MM.1S (cell line): ENCODE measurements at places on chromosomes 1 and 21.
A peak's percentile ranks its signal among the peaks of the same experiment; 100 is the strongest.

- no peaks in the 10 kb centered on the region for H3K27me3 ChIP-seq
- H3K4me1 ChIP-seq = no peaks in the 10 kb centered on the region
- no peak overlapping the region for H3K27ac ChIP-seq
- no peak for DNase-seq
- no peak overlapping the region for H3K4me3 ChIP-seq
- H3K36me3 ChIP-seq = no peaks in the 10 kb centered on the region
Observed at GRCh38 chr1:14190508-14190907, 408.0 kb upstream of the KAZN start.

GRCh38 chr21:35565204-35565611, 495.1 kb downstream of the SETD4 start:
- H3K4me1 ChIP-seq = no peaks in the 10 kb centered on the region
- H3K36me3 ChIP-seq = no peaks in the 10 kb centered on the region
- H3K27ac ChIP-seq = no peak overlapping the region
- DNase-seq = no peak
- no peaks in the 10 kb centered on the region for H3K27me3 ChIP-seq
- H3K4me3 ChIP-seq = no peak overlapping the region

DNA sequence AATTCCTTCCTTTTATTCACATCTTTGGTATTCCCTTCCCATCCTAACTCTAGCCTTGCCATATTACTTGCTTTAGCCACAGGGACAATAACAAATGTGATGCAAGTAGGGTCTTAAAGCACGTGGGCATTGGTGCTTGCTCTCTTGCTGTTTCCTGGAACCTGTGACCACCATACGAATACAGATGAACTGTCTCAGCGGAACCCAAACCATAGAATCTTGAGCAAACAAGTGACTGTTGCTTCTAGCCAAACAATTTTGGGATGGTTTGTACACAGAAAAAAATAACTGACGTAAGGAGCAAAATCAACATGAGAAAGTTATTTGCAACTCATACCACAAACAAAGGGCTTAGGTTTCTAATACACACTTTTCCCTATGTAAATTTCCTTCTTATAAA, 15.2 kb upstream of the VTCN1 start:
- H3K4me3 ChIP-seq = no peak overlapping the region
- DNase-seq = no peak
- no peaks in the 10 kb centered on the region for H3K27me3 ChIP-seq
- H3K4me1 ChIP-seq = no peaks in the 10 kb centered on the region
- no peak overlapping the region for H3K27ac ChIP-seq

- DNase-seq = no peak
- no peaks in the 10 kb centered on the region for H3K4me1 ChIP-seq
- H3K27me3 ChIP-seq = no peaks in the 10 kb centered on the region
- H3K4me3 ChIP-seq = no peak overlapping the region
Observed at GRCh38 chr1:183163316-183163715, 22.7 kb upstream of the LAMC2 start.

DNA sequence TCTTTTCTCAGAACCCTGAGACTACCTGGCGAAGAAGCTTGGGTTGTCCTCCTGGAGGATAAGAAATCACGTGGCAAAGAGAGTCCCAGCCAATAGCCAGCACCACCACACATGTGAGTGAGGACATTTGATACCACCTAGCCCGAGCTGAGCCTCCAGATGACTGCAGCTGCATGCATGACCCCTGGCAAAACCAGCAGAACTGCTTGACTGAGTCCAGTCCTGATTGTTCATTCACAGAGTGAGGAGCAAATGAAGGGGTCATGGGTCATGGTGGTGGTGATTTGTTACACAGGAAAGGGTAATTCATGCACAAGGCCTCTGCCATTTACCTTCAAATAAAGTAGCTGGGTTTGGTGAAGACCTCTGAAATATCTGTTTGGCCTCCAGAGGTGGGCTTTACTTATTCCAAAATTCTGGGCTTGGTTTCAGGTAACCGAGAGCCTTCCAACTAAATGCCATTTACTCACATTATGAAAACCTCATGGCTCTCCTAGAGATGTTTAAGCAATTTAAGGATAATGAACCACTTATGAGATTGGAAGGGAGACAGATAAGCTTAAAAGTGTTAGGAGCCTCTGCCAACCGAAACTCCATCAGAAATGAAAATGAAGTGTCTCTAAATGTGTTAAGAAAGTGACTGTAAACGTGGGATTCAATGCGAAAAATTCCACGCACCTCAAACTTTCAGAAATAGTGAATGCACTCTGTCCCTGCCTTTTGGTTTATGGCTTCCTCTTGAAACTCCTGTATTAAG, 163.3 kb downstream of the SLC35F3 start:
- no peaks in the 10 kb centered on the region for H3K27me3 ChIP-seq
- no peaks in the 10 kb centered on the region for H3K36me3 ChIP-seq
- H3K27ac ChIP-seq = no peak overlapping the region
- H3K4me3 ChIP-seq = no peak overlapping the region
- no peak for DNase-seq

GRCh38 chr1:54610048-54610447, 13.3 kb downstream of the FAM151A start:
- no peak overlapping the region for H3K27ac ChIP-seq
- peaks cover 3% of the 10 kb centered on the region for H3K4me1 ChIP-seq
- no peaks in the 10 kb centered on the region for H3K36me3 ChIP-seq
- H3K27me3 ChIP-seq = no peaks in the 10 kb centered on the region
- no peak for DNase-seq
- H3K4me3 ChIP-seq = no peak overlapping the region

GRCh38 chr21:23732776-23733175, 1874.5 kb downstream of the MRPL39 start:
- H3K27ac ChIP-seq = no peak overlapping the region
- no peak for DNase-seq
- H3K27me3 ChIP-seq = no peaks in the 10 kb centered on the region
- no peak overlapping the region for H3K4me3 ChIP-seq
- no peaks in the 10 kb centered on the region for H3K36me3 ChIP-seq

GRCh38 chr1:156700736-156701531, 4.4 kb downstream of the CRABP2 start:
- peaks cover 60% of the 10 kb centered on the region for H3K27me3 ChIP-seq
- peaks cover 10% of the 10 kb centered on the region for H3K4me1 ChIP-seq
- no peak for DNase-seq
- no peak overlapping the region for H3K4me3 ChIP-seq
- H3K36me3 ChIP-seq = no peaks in the 10 kb centered on the region

GRCh38 chr1:231940701-231941100, 314.1 kb downstream of the DISC1 start:
- H3K36me3 ChIP-seq = no peaks in the 10 kb centered on the region
- no peaks in the 10 kb centered on the region for H3K4me1 ChIP-seq
- no peak overlapping the region for H3K27ac ChIP-seq
- H3K27me3 ChIP-seq = no peaks in the 10 kb centered on the region
- no peak for DNase-seq

DNA sequence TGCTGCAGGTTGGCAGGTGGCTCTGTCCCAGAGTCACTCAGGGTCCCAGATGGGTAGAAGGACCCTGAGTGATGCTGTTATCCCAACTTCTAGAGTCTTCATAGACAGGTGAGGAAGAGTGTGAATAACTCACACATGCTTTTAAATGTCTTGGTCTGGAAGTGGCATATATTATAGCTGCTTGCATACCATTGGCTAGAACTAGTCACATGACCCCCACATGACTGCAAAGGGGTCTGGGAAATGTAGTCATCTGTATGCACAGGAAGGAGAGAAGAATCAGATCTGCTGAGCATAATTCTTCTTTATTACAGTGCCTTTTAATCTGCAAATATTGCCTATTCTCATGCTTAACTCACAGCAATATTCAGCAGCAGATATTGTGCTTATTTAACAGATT, 28.2 kb upstream of the KLHDC7A start:
- H3K4me3 ChIP-seq = no peak overlapping the region
- DNase-seq = peak; percentile 15
- no peaks in the 10 kb centered on the region for H3K36me3 ChIP-seq
- H3K27ac ChIP-seq = no peak overlapping the region

- no peak overlapping the region for H3K27ac ChIP-seq
- no peak overlapping the region for H3K4me3 ChIP-seq
- peaks cover 16% of the 10 kb centered on the region; the same call in 1 of the 2 replicates for H3K4me1 ChIP-seq
Observed at GRCh38 chr1:162854245-162854882, 6.6 kb downstream of the CCDC190 start.

DNA sequence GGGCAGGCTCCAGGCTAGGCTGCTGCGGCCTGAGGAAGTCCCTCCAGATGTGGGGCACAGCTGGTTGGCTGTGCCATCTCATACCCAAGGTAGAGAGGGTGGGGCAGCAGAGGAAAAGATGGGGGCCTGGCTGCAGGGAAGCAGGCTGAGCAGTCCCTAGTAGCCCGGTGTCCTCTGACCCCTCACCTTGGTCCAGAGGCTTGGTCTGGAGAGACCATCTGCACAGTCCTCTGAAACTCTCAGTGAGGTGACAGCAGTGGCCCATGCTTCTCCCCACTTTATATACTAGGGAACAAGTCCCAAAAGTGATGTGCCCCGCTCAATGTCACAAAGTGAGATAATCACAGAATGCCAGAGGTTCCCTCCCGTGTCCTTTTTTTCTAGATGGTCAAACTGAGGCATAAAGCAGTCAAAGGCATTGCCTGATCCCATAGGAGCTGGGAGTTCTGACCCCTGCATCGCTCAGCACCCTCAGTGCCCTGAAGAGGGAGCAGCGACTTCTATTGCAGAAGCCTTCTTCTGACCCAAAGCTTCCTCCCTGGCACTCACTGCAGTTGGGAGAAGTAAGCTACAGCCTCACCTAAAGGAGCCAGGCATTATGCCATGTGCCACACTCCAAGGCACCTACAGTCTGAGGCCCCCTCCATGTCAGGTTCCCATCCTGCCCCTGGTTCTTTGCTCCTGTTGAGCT, 45.5 kb downstream of the TRABD2B start:
- DNase-seq = no peak
- H3K4me1 ChIP-seq = no peaks in the 10 kb centered on the region
- no peaks in the 10 kb centered on the region for H3K36me3 ChIP-seq
- no peak overlapping the region for H3K27ac ChIP-seq

GRCh38 chr1:89022167-89022959, at the start of gene GBP3:
TSS of gene GBP3 (minus strand) at chr1:89022866. CDS start at chr1:89020721, 2,145 bp downstream.
- peaks cover 17% of the 10 kb centered on the region for H3K4me1 ChIP-seq
- H3K36me3 ChIP-seq = no peaks in the 10 kb centered on the region
- peak; percentile 78 for DNase-seq
- peak within 1 kb of the TSS; percentile 68 for H3K4me3 ChIP-seq
- peak within 1 kb of the TSS; percentile 79 for H3K27ac ChIP-seq
- no peaks in the 10 kb centered on the region for H3K27me3 ChIP-seq

- DNase-seq = no peak
- H3K27me3 ChIP-seq = no peaks in the 10 kb centered on the region
- H3K4me1 ChIP-seq = no peaks in the 10 kb centered on the region
- H3K4me3 ChIP-seq = no peak overlapping the region
- H3K27ac ChIP-seq = no peak overlapping the region
Observed at GRCh38 chr21:26736449-26736848, 108.8 kb downstream of the ADAMTS1 start.

- DNase-seq = no peak
- no peak overlapping the region for H3K4me3 ChIP-seq
- no peaks in the 10 kb centered on the region for H3K36me3 ChIP-seq
- no peaks in the 10 kb centered on the region for H3K4me1 ChIP-seq
- H3K27ac ChIP-seq = no peak overlapping the region
- H3K27me3 ChIP-seq = peaks cover 93% of the 10 kb centered on the region
Observed at GRCh38 chr21:41763996-41764395, 2.9 kb downstream of the RIPK4 start.

DNA sequence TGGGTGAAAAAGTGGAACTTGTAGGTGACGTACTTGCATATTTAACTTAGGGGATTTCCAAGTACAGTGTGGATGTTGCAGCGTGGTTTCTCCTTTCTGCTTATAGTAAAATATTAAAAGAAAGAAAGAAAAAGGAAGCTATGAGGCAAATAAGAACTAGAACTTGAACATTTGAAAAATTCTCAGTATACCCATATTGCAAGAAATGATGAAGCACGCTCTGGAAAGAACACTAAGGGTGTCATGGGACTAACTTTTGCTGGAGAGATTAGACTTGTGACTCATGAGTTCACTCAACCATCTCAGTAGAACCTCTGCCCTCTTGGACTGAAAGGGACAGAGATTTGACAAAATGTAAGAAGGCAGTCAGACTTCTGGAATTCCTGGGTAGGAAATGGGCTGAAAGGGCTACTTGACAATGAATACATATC, 704.5 kb upstream of the ADGRL4 start:
- no peaks in the 10 kb centered on the region for H3K27me3 ChIP-seq
- DNase-seq = peak; percentile 62
- peak overlapping the region; percentile 28; the same call in 1 of the 2 replicates for H3K4me3 ChIP-seq
- H3K4me1 ChIP-seq = peaks cover 35% of the 10 kb centered on the region

- no peaks in the 10 kb centered on the region for H3K27me3 ChIP-seq
- H3K4me1 ChIP-seq = peaks cover 12% of the 10 kb centered on the region
- H3K36me3 ChIP-seq = no peaks in the 10 kb centered on the region
- H3K27ac ChIP-seq = no peak overlapping the region
- DNase-seq = no peak
Observed at GRCh38 chr1:218479436-218480115, 134.4 kb downstream of the TGFB2 start.

- H3K36me3 ChIP-seq = no peaks in the 10 kb centered on the region
- no peak overlapping the region for H3K27ac ChIP-seq
- H3K4me1 ChIP-seq = no peaks in the 10 kb centered on the region
Observed at GRCh38 chr21:40433538-40433937, 413.4 kb downstream of the DSCAM start.

GRCh38 chr1:63046539-63046938, 262.6 kb downstream of the ATG4C start:
- H3K4me3 ChIP-seq = no peak overlapping the region
- no peaks in the 10 kb centered on the region for H3K27me3 ChIP-seq
- no peaks in the 10 kb centered on the region for H3K4me1 ChIP-seq
